Esophagus mucosa (tissue), 1 donor: ENCODE measurements at places on chromosomes 6 and 20. TPM values are rescaled to one million over a fixed set of nuclear protein-coding genes. Genes with fewer than 3 reads are reported as not detected.

PKHD1 gene
- total RNA-seq, result 0.04 TPM

SLC22A3 gene
- total RNA-seq, result 8.0 TPM

DNA sequence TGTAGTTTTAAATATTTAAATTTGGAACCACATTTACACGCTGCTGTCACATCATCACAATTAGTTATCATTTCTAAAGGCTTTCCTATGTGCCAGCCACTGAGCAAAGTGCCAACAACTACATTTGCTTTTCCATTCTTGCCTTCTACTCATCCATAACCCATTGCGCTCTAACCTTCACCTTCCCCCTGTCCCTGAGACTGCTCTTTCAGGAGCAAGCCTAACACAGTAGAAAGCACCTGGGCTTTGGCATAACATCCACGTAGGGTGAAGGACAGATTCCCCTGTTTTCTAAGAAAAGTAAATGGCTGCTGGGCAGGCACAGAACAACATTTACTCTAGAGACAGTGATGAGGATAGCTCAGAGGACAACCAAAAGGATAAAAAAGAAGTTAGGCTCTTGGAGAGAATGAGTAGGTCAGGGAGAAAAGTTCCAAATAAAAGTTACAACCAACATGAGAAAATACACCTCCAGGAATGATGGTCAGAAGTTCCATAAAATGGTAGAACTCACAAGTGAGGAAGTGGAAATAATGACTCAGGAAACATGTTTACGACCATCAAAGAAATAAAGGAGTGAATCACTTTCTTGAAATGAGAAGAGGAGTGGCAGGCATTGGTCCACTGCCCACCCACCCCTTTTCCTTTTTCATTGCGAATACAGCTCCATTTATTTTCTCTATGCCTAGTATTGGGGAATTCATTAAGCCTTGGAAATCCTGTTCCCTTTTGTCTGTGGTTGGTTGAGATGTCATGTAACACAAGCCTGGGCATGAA, 77.2 kb downstream of the PFDN4 start:
- ATAC-seq, result no peak

DNA sequence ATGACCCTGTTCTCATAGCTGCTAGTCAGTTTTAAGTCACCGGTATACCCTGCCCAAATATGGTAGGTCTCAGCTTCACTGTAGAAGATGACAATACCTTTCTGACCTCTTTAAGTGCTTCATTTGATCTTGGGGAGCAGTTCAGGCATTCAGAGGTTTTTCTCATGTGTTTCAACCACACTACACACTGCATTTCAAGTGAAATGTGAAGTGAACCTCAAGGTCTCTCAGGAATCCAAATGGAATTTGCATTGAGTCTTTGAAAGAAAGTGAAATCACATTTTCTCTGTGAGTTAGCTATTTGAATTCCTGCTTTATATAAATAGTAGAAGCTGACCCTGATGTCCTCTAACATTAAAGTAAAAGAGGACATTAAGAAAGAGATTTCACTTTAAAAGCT, 461.6 kb downstream of the ADGRB3 start:
- no peak for ATAC-seq

DNA sequence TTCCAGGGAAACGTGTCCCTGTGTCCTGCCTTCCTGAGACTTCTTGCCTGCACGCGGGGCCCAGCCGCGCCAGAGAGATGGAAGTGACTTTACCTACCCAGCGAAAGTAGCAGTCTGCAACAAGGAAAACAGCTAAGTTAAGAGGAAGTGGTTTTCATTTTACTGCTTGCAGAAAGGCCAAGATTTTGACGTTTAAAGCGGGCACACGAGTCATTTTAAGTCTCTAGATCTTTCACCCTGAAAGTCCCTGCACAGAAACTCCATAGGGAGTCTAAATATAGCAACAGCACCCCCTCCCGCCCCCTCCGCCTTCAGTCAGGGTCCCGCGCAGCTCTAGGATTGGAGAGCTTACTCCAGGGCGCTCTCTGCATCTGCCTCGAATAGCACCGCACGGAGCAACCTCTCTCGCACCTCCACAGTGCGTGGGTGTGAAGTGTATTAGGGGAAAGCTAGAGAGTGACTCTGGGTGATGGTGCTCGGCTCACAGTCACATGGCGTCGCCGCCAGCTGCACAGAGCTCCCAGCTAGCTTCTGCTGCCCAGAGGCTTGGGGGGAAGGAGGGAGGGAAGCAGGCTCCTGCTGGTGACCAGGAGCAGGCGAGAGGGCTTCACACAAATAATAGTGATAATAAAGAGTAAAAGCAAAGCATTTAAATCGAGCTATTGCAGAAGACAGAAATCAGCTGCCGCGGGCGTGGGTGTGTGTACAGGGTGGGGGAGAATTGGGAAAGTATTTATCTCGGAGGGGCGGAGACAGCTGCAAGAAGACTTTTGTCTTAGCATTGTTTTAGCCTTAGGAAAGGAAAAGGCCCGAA, 1.8 kb upstream of the KCNQ5 start:
- ATAC-seq, result peak; percentile 42
